Renal pelvis (tissue), 12 donors: ENCODE measurements at places on chromosomes 2 and 18.

- DNase-seq = no peak
These were observed 800.9 kb upstream of the CDH7 start for GRCh38 chr18:64949885-64950284.

GRCh38 chr2:48965204-48965603 lies 189.1 kb downstream of the FSHR start:
- DNase-seq = no peak

- DNase-seq = no peak
These were observed 77.4 kb upstream of the GPC1 start for GRCh38 chr2:240358080-240358479.

GRCh38 chr2:36539631-36540030 lies 58.3 kb downstream of the FEZ2 start:
- DNase-seq = no peak

GRCh38 chr2:222993920-222994650 lies 57.9 kb upstream of the KCNE4 start:
- peak; percentile 35 for DNase-seq

- no peak for DNase-seq
These were observed 529.6 kb downstream of the CPS1 start for GRCh38 chr2:211086049-211086448.

GRCh38 chr2:232789082-232789481 lies 12.7 kb upstream of the KCNJ13 start:
- DNase-seq = peak; percentile 30

DNA sequence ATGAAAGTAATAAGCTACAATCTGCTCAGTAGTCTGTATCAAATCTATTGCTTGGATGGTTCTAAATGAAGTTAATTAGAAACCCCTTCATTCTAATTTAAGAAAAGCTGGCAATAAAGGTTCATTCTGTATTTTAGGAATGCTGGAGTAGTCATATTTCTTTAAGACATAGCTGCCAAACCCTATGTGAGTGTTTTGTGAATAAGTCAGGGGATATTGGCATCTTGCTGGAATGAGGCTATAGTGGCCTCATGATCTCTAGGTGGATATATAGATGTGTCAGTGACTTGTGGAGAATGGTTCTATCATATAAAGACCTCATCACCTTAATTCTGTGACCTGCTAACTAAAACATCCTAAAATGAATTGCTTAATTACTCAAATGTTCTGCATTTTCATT lies 196.3 kb downstream of the PDE1A start:
- no peak for DNase-seq

- no peak for DNase-seq
These were observed 1207.3 kb downstream of the DPP10 start for GRCh38 chr2:115649731-115650130.

- DNase-seq = no peak
These were observed 115.5 kb downstream of the LAMA1 start for GRCh38 chr18:7002107-7002506.

- no peak for DNase-seq
These were observed 128.7 kb downstream of the PLA2R1 start for GRCh38 chr2:159933727-159934049.

DNA sequence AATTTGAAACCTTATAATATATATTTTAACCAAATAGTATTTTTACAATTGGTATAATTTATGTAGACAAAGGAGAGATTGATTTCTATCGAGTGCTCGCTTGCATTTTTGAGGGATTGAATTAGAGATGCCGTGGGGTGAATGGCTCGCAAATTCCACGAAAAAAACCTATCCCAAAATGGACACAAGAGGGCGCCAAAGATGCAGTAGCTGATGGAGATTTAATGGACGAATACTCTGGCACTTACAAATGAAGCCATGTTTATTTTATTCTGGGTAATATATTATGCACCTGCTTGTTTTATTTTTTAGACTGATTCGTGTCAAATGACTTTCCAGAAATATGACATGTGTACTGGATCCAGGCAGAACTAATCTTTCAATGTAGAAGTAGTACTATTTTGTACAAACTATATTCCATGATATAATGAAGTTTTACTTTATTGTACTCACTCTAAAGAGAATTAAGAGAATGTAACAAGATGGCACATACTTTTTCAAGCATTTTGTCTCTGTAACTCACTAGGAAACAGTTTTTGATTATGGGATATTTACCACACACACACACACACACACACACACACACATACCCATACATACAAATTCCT lies 505.4 kb downstream of the PLCL1 start:
- DNase-seq = peak; percentile 43

GRCh38 chr2:51597086-51597485 lies 565.2 kb upstream of the NRXN1 start:
- DNase-seq = no peak

DNA sequence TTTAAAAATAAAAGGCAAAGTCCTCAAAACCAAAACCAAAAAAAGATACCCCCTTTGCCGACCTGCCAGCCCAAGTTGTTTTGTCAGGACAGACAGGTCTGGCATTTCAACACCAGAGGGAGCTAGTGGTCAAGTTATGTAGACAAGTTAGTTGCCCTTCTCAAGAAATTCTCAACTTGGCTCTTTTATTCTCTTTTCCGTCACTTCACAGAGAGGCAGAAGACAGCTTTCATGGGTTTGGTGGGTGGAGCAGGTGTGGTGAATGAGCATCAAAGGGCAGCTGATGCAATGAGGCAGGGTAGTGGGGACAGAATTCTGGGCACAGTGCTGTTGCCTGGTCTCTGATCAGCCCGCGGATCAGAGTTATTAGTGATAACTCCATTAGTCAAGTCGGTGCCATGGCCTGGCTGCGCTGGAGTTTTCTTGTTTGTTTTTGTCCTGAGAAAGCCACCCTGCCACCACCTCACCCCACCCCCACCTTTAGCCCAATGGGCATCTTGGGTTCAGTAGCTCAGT lies 303.7 kb upstream of the EPAS1 start:
- DNase-seq = peak; percentile 73

DNA sequence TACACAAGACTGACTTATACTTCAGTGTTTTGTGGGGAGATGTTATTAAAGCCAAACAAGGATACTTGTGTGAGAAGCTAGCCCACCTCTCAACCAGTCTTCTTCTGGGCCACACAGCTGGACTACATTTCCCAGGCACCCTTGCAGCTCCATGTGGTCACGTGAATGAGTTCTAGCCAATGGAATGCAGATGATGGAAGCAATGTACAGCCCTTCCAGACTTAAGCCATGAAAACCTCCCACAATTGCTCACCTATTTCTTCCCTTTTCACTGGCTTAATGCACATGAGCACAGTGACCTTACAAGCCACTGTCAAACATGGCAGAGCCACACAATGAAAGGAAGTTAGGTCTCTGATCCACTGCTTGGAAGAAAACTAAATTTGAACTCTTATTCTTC lies 20.4 kb upstream of the FEZ2 start:
- peak; percentile 52 for DNase-seq
